ENCODE measurements at places on chromosomes 1 and 21. TPM values are rescaled to one million over a fixed set of nuclear protein-coding genes. Genes with fewer than 3 reads are reported as not detected.

The CFAP298 gene
- total RNA-seq: 28.2 TPM

The NR1I3 gene
- not detected for total RNA-seq

The SLC35D1 gene
- 8.8 TPM for total RNA-seq

The AIDA gene
- 72.9 TPM for total RNA-seq

The DPH5 gene
- total RNA-seq: 29.8 TPM

The THEM5 gene
- not detected for total RNA-seq

The C1orf226 gene
- 0.92 TPM for total RNA-seq

The SLC30A2 gene
- 0.55 TPM for total RNA-seq

The LCE1E gene
- total RNA-seq: not detected

The C1QB gene
- not detected for total RNA-seq

The PDE9A gene
- 1.0 TPM for total RNA-seq

The HFM1 gene
- 0.07 TPM for total RNA-seq

The SPRR1A gene
- not detected for total RNA-seq

The LCE2C gene
- total RNA-seq: not detected

The GREM2 gene
- 0.07 TPM for total RNA-seq

The METTL18 gene
- total RNA-seq: 5.1 TPM

The SLC6A17 gene
- total RNA-seq: 5.3 TPM

The GPR25 gene
- total RNA-seq: not detected

The GBP5 gene
- total RNA-seq: not detected

The KISS1 gene
- total RNA-seq: 0.24 TPM

The JAM2 gene
- total RNA-seq: 0.06 TPM

The SCNM1 gene
- 45.9 TPM for total RNA-seq

The VAV3 gene
- total RNA-seq: 0.36 TPM

The NEK2 gene
- total RNA-seq: 43.0 TPM

The ZFP69B gene
- 2.2 TPM for total RNA-seq

The TENT5C gene
- 0.14 TPM for total RNA-seq

All from A549 treated with dexamethasone at 1 μM for 4 hours (cell line).